Activated T-helper 1 cell treated with anti-CD3 and anti-CD28 coated beads, Interleukin-12 subunit alpha, Interleukin-12 subunit beta, Interleukin-2, Interleukin-4 antibody, amounts not matched to agents 30 ng/mL and 10 ng/mL and 1 ng/mL, durations not matched to agents 14 hours and 24 hours and 36 hours (primary cell): ENCODE measurements at places on chromosomes 4 and X. TPM values are rescaled to one million over a fixed set of nuclear protein-coding genes. Genes with fewer than 3 reads are reported as not detected.

SPANXD gene
- total RNA-seq: not detected in 2 replicates

DNA sequence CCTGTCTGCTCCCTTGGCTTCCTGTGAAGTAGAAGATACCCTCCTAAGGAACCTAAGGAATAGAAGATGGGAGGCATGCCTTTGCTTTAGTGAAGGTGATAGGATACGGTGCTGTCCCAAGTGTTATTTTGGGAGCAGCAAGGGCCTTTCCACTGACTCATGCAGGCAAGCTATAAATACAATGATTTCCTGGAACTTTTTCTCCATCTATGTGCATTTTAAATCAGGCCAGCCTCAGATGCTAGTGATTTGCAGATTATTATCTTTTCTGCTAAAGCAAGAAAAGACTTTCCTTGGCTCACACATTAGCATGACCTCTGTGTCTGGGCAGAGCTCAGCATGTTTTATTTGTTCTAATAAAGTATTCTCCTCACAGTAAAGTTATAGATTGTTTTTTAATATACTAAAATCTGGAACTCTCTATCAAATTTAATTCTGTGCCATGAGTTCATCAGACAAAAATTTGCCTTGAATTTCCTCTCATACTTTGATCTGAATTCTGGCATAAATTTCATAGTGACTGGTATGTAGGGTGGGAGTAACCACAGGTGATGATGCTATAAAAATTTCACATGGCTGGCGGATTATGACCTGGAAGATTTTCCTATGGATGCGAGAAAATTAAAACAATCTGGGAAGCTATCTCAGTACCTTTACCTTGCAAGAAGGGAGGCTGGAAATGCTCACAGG, 131.7 kb downstream of the REPS2 start:
- no peak overlapping the region for H3K4me3 ChIP-seq
- no peak for DNase-seq
- H3K36me3 ChIP-seq: no peaks in the 10 kb centered on the region

- no peak overlapping the region for H3K27ac ChIP-seq
- H3K36me3 ChIP-seq: peaks cover 9% of the 10 kb centered on the region
- H3K4me1 ChIP-seq: peaks cover 31% of the 10 kb centered on the region
- no peak for DNase-seq
- no peaks in the 10 kb centered on the region for H3K27me3 ChIP-seq
- no peak overlapping the region for H3K4me3 ChIP-seq
Measured at GRCh38 chr4:1243451-1244080, 5.4 kb downstream of the CTBP1 start.

DNA sequence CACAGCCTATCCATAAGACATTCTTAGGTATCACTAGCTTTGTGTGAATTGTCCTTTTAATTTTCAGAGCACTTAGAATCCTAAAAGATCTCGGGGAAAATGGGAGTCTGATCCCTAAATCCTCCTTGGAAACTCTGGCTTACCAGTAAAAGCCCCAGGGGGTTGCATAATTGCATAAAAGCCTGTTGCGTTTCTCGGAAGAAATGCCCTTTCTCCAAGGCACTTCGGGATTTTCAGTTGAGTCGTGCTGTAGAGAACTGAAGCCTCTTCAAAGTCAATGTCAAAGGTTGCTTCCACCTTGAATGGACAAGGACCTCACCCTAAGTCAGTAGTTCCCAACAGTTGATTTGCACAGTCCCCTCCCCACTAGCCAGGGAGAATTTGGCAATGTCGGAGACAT, 20.8 kb downstream of the FAM184B start:
- peaks cover under 1% of the 10 kb centered on the region for H3K4me1 ChIP-seq
- peaks cover 9% of the 10 kb centered on the region for H3K27me3 ChIP-seq
- no peak overlapping the region for H3K4me3 ChIP-seq
- H3K36me3 ChIP-seq: no peaks in the 10 kb centered on the region
- H3K27ac ChIP-seq: no peak overlapping the region
- DNase-seq: no peak

GRCh38 chr4:7391637-7392437, 42.9 kb downstream of the PSAPL1 start:
- H3K27me3 ChIP-seq: no peaks in the 10 kb centered on the region
- H3K27ac ChIP-seq: no peak overlapping the region
- no peak overlapping the region for H3K4me3 ChIP-seq
- H3K36me3 ChIP-seq: no peaks in the 10 kb centered on the region
- DNase-seq: no peak
